Lower leg skin (tissue), 4 donors: ENCODE measurements at places on chromosomes 6 and 20.

DNA sequence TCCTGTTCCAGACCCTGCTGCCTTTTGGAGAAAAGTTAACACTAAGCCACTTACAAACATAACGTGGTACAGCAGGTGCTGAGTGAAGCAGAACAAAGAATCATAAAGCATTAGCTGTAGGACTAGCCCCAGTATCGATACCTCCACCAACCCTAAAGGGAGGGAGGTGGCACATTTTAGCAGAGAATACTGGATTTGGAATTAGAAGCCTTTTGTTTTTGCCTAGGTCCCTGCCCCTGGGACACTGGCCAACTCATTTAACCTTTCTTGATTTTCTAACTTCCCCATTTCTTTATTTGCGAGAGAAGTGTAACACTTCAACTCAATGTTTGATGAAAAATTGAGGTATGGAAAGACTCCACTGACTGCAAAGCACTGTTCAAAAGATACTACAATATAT lies 93.5 kb downstream of the B3GAT2 start:
- DNase-seq, result no peak

DNA sequence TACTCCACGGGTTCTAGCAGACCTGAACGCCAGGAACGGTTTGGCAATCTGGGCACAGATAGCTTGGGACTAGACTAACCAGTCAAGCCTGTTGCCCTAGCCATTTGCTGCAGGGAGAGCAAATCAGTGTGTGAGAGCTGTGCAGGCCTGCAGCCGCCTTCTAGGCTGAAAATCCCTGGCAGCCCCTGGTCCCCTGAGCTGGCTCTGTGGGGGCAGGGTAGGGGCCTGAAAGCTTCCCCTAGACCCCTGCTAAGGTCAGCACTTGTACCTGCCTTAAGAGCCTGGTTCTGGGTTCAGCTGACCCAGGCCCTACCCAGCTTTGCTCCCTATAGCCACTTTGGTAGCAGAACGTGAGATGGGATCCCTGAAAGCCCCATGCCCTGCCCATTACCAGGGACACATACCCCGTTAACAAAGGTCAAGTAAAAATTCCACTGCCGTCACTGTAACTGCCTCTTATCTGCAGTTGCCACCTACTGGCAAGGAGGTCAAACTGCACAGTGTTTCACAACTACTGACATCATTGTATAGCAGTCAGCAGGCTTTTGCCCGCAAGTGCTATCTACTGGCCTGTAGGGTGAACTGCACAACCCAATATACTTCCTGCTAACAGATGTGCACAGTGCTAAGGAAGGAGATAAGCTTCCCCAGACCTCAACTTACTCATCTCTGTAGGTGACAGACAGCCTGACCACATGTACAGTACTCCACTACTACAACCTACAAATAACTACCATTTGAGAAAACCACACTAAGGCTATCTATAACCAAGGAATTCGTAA lies 95.1 kb upstream of the OLIG3 start:
- DNase-seq, result no peak

DNA sequence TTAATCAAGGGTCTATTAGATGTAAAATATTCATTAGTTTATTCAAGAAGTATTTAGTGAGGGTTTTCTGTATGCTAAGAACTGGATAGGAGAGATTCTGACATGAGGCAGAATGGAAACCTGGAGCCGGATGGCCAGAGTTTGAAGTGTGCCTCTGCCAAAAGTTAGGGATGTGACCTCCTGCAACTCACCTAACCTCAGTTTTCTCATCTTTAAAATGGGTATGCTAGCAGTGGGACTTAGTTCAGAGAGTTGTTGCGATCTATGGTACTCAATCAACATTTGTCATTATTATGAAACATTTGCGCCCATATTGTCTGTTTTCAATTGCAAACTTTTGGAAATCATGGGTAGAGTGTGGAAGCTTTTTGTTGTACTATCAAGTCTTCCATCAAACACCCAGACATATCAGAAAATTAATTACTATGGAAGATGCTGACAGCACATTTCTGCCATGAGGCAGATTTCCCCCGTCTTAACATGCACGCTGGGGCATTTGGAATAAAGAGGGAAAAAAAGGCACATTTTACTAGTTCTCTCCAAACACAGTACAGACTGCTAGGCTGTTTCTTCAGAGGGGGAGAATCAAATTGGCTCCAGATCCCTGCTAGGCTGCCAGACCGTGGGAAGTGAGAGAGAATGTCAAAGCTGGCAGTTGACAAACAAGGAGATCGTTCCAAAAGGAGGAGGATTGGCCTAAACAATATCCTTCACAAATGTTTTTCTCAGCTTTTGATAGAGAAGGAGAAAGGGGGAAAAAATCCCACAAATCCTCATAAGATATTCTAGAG lies 205.3 kb upstream of the TSHZ2 start:
- DNase-seq, result no peak

- DNase-seq, result peak; percentile 18
These were observed 28.7 kb downstream of the CFAP206 start for GRCh38 chr6:87436435-87436834.

GRCh38 chr6:115220551-115221159 lies 840.0 kb downstream of the FRK start:
- no peak for DNase-seq

GRCh38 chr6:149277621-149278020 lies 39.9 kb upstream of the TAB2 start:
- DNase-seq, result no peak

GRCh38 chr6:159416891-159417560 lies 247.8 kb downstream of the FNDC1 start:
- peak; percentile 42 for DNase-seq

DNA sequence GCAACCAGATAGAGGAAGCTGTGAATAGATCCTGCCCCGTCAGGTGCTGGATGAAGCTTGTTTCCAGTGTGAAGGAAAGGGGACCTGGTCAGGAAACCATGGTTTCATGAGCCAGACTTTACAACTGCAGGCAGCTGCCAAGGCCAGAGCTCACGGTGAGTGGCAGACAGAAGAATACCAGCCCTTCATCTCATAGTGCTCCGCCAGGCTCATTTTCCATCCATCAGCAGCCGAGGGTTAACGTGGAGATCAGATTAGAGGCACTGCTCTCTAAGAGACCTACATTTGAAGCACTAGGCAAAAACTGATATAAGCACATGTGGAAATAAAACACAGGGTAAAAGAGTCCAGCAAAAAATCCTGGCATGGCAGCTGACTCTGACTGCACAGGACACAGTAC lies 172.4 kb downstream of the CD24 start:
- no peak for DNase-seq

DNA sequence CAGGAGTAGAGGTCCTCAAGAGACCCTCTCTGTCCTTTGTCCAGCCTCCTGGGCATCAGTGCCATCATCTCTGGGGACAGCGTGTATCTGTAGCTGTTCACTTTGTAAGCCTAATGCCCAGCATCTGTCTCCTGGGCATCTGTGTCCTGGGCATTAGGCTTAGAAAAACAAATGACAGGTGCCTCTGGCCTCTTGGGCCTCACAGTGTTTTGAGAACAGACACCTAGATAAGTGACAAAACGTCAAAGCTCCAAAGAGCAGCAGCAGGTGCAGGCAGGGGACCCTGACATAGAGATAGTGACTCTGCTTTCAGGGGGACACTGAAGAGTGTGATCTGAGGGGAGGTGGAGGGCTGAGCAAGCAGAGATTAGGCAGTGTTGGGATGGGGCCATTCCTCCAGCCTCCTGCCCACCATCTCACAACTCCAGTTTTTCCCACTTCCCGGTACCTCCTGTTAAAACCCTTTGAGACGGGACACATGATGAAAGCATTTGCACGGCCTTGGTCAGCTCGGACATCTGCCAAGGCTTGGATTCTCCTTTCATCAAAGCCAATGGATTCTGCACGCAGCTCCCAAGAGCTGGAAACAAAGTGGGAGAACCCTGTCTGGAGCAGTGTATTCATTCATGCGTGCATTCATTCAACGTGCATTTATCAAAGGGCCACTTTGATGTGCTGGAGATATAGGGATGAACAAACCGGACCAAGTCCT lies 55.5 kb upstream of the CD93 start:
- DNase-seq, result no peak

GRCh38 chr6:43093436-43094289 lies 17.5 kb downstream of the PTK7 start:
- no peak for DNase-seq

GRCh38 chr6:132390451-132390850 lies 10.8 kb downstream of the MOXD1 start:
- no peak for DNase-seq

DNA sequence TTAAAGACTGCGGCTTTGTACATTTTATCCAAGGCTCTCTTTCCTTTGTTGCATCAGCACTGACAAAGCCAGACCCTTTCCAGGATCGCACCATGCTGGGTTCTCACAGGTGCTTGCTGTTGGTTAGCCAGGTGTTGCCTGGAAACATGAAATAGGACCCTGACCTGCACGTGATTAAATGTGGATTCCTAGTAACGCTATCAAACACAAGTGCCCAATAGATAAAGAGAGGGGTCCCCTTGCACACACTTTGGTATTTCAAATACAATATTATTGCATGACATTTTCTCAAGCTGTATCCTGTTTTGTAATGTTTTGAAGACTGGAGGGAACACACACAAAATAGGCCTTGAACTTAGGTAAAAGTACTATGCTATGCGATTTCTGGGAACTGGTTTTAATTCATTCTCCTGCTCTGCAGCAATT lies 73.3 kb downstream of the AKAP12 start:
- no peak for DNase-seq

GRCh38 chr6:43840490-43841218 lies 70.6 kb downstream of the VEGFA start:
- no peak for DNase-seq

DNA sequence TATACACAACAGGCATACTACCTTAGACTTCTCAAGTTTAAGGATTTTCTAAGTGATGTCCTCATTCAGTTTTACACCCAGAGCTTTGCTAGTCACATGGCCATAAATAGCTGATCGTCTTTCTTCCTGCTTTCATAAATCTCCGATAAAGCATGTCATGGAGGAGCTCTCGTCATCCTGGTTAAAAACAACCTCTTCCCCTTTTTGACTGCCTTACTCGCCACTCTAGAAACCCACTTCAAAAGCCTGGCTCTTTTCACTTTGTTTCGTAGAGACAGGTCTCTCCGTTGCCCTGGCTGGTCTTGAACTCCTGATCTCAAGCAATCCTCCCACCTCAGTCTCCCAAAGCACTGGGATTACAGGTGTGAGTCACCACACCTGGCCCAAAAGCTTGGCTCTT lies 67.0 kb upstream of the SMIM29 start:
- no peak for DNase-seq

- DNase-seq, result no peak
These were observed 130.5 kb downstream of the HFE start for GRCh38 chr6:26217714-26218075.

DNA sequence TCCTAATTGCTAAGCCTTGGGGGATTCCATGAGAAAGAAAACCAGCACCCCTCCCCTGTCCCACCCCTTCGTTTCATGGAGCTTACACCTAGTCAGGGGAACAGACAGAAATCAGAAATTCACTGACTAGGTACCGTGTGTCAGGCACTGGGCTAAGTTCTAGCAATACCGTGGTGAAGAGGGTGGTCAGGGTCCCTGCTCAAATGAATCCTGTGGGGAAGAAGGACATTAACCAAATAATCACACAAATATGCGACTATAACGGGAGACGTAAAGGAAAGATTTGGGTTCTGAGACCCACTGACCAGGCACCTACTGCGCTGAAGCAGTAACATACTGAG lies 65.1 kb upstream of the TOP1 start:
- no peak for DNase-seq

- DNase-seq, result peak; percentile 58
These were observed 383.7 kb upstream of the CDH4 start for GRCh38 chr20:60868316-60868891.

- DNase-seq, result no peak
These were observed 1.9 kb downstream of the SLC32A1 start for GRCh38 chr20:38725931-38726803.

DNA sequence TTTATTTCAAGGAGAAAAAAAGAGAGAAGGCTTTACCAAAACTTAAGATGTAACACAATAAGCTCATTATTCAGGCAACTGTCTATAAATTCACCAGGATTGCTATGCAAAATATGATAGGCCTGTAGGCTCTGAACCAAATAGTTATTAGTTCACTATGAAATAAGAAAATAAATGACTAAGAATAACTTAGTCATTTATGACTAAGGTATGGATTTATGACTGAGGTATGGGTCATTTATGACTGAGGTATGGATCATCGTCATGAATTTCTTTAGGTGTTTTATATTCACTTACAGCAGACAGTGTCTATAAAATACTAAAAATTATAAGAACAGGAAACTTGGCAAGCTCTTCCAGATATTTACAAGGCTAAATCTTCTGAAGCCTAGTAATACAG lies 52.1 kb upstream of the SNX9 start:
- no peak for DNase-seq

- DNase-seq, result no peak
These were observed 83.7 kb upstream of the CCDC28A start for GRCh38 chr6:138689849-138690248.

DNA sequence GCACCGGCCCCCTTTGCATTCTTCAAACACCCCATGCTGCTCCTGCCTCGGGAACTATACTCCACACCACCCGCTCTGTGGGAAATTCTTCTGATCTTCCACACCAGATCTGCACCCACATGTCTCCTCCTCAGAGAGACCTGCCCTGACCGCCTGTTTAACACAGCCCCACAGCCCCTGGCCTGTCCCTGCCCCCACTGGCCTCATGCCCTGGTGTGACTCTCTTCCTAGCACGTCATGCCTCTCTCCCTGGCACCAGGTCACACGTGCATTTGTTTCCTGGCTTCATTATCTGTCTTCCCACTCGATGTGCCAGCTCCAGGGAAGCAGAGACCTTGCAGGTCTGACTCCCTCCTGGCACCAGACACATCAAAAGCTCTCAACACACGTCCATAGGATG lies 79.6 kb downstream of the ANKRD60 start:
- DNase-seq, result no peak

GRCh38 chr20:12395353-12395752 lies 477.7 kb downstream of the BTBD3 start:
- no peak for DNase-seq

- no peak for DNase-seq
These were observed 286.2 kb downstream of the PREX1 start for GRCh38 chr20:48541581-48542071.

DNA sequence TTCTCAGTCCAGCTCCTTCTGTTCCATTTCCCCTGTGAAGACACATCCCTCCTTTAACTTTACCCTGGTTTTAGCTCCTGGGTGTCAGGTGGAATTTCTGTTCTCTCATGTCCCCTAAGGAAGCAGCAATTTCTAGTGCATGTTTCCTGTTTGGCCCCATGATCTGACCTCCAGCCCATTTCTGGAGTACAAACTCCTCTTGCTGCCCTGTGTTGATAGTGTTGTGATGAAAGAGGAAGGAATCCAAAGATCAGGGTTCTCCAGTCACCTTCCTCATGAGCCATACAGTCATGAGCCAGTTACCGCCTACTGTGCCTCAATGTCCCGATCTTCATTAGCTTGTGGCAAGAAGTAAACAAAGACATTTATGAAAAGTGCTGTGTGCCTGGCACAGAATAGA lies 97.4 kb downstream of the PHACTR1 start:
- no peak for DNase-seq

GRCh38 chr6:22079783-22080182 lies 217.1 kb downstream of the PRL start:
- DNase-seq, result no peak
